ENCODE measurements at places on chromosomes 7 and 10.

DNA sequence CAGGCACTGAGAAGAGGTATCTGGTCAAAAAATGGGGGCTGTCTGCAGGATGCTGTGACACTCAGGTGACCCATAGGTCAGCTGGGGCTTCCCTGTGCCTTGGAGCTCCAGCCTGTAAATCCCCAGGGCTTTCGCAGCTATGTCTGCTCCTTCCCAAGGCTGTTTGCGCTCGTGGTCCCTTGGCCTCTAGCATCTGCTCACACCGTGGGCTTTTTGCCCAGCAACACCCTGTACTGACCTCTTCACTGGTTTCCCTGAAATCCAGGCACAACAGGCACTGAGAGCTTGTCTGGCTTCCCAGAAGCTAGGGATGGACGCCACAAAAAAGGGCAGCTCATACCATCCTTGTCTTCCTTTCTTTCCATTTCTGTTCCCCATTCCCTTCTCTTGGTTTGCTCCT lies 280.3 kb upstream of the HABP2 start:
- no peak for DNase-seq

DNA sequence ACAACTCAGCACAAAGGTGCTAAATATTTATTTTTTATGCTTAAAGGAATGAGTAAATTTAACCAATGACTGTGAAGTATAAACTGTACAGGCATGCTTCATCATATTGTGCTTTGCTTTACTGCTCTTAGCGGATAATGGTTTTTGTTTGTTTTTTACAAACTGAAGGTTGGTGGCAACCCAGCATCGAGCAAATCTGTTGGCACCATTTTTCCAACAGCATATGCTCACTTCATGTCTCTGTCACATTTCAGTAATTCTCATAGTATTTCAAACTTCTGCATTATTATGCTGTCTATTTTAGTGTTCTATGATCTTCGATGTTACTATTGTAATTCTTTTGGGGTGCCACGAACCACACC lies 22.8 kb downstream of the BRAF start:
- no peak for DNase-seq

- DNase-seq, result no peak
Measured at GRCh38 chr7:116512520-116513188, 12.2 kb upstream of the CAV1 start.

GRCh38 chr10:133258066-133258817 lies 18.4 kb downstream of the ADAM8 start:
- DNase-seq, result no peak

DNA sequence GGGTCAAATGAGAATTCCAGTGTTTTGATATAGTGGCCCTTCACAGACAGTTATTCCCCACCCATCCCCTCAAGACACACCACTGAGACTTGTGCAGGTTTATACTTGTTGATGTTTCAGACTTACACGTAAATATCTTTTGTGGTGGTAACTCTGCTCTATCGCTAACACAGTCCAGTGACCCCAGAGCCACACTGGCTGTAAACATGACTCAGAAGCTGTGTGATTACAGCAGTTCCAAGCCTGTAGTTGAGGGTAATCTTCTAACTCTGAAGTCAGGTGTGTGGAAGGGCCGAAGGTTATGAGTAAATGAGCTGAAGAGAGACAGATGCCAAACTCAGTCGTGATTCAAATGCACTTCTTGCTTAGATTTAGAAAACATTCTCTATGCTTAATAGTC lies 19.4 kb downstream of the NOBOX start:
- DNase-seq, result no peak

DNA sequence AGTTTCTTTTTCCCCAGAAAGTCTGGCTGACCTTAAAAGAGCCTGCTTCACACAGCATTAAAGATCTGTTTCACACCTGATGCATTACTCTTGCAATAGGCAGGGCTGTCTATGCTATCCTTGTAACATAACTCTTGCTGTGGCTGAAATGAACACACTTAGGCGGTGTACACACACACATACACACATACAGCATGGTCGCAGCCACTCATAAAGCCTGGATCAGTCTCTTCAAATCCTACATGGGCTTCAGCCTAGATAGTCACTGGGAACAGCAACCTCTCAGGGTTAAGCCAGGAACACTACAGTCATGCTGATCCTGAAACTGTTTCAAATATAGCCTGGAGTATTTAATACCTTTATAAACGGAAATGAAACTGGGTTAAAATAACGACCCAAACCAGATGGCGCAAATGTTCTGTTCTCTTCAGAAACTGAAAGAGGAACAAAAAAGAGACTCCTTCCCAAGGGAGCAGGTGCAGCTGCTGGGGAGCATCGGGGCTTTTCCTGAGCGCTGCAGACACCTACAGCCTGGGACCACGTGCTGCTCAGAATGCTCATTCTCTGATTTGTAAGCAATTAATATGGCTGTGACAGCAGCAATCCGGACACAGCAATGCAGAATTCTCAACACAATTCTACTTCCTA lies 61.0 kb upstream of the SFMBT2 start:
- DNase-seq, result no peak

Data from dermis microvascular lymphatic vessel endothelial cell (primary cell).